CD4-positive, alpha-beta T cell (primary cell): ENCODE measurements at places on chromosomes 12 and 14. TPM values are rescaled to one million over a fixed set of nuclear protein-coding genes. Genes with fewer than 3 reads are reported as not detected.

TMTC2 gene
- 1.8 TPM for total RNA-seq

CMKLR1 gene
- not detected for total RNA-seq

TCL1A gene
- total RNA-seq = not detected

LGR5 gene
- total RNA-seq = not detected

CCDC38 gene
- total RNA-seq = not detected

ARL1 gene
- 23.5 TPM for total RNA-seq

- no peaks in the 10 kb centered on the region for H3K4me1 ChIP-seq
- no peaks in the 10 kb centered on the region for H3K36me3 ChIP-seq
Measured at GRCh38 chr14:105878125-105878524, 351.7 kb downstream of the TMEM121 start.

DNA sequence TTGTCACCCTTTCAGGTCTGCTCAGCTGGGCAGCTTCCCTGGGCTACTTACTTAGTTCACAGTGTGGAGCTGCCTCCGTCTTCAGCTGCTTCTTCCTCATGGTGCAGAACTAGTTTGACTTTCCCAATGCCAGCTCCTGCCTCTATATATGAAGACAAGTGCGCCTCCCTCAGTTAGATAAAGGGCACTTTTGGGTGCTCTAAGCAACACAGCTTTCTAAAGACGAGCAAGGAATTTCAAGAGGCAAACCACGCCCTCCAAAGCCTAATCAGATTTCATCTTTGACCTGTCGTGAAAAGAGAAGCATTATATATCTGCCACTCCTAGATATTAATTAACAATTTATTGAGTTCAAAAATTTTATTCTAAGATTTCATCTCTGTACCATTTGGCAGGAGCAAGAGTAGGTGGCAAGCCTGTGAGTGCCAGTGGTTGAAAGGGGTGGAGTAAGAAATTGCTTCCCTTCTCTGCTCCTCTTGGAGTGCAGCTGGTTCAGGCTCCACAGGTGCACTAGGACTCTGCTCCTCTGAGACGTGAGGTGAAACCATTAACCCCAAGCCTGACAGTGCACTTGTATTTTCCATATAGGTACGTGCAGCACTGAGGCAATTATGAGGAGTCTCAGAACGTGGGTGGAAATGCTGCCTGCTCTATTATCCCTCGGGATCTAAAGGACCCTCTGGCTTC lies 2.1 kb upstream of the SLC11A2 start:
- no peak overlapping the region for H3K27ac ChIP-seq
- H3K4me3 ChIP-seq = no peak overlapping the region
- no peaks in the 10 kb centered on the region for H3K27me3 ChIP-seq
- no peaks in the 10 kb centered on the region for H3K36me3 ChIP-seq
- peaks cover 41% of the 10 kb centered on the region for H3K4me1 ChIP-seq
- DNase-seq = peak; percentile 3

DNA sequence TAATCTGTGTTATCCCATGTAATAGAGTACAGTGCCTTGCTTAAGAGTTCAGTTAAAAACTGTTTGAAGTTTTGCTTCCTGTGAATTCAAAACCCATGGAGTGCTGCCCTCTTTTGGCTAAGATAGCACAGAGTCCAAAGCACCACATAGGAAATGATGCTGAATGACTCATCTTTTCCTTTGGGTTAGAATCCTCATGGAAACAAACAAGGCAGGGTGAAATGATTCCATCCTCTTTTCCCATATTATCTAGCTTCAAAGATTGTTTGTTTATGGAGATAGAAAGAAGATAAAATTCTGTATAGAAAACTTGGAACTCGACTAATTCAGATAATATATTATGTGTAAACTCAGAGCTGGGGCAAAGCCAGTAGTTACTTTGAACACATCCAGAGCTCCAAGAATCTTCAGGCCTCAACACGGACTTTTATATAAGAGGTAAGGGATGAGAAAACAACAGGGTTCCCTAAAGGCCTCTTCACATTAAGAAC lies 87.4 kb downstream of the OTOGL start:
- no peak for DNase-seq
- H3K4me1 ChIP-seq = no peaks in the 10 kb centered on the region
- no peaks in the 10 kb centered on the region for H3K36me3 ChIP-seq
- H3K4me3 ChIP-seq = no peak overlapping the region
- no peak overlapping the region for H3K27ac ChIP-seq
- H3K27me3 ChIP-seq = no peaks in the 10 kb centered on the region

GRCh38 chr14:104132981-104133380 lies 5.4 kb upstream of the KIF26A start:
- no peak overlapping the region for H3K4me3 ChIP-seq
- peaks cover 17% of the 10 kb centered on the region for H3K4me1 ChIP-seq
- H3K36me3 ChIP-seq = no peaks in the 10 kb centered on the region
- no peak overlapping the region for H3K27ac ChIP-seq
- no peak for DNase-seq

GRCh38 chr12:58453306-58453705 lies 467.0 kb downstream of the LRIG3 start:
- H3K36me3 ChIP-seq = no peaks in the 10 kb centered on the region
- no peak for DNase-seq
- H3K27ac ChIP-seq = no peak overlapping the region
- H3K27me3 ChIP-seq = no peaks in the 10 kb centered on the region
- H3K4me1 ChIP-seq = no peaks in the 10 kb centered on the region

DNA sequence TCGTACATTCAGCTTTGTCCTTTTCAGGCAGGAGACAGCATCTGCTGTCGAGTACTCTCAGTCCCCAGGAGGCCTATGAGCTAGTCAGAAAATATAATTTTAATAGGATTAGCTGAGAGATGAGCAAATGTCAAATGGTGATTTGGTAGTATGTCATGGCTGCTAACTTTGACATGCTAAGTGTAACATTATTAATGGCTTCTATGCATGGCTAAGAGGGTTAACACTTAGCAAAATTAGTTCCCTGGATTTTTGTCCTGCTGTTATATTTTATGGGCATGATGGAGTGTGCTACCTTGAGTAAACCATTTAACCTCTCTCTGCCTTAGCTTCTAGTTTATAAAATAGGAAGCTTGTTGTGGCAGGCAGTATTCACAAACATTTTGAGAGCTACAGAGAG lies 2.9 kb upstream of the PCNX1 start:
- H3K36me3 ChIP-seq = no peaks in the 10 kb centered on the region
- no peaks in the 10 kb centered on the region for H3K27me3 ChIP-seq
- H3K4me1 ChIP-seq = peaks cover 27% of the 10 kb centered on the region

DNA sequence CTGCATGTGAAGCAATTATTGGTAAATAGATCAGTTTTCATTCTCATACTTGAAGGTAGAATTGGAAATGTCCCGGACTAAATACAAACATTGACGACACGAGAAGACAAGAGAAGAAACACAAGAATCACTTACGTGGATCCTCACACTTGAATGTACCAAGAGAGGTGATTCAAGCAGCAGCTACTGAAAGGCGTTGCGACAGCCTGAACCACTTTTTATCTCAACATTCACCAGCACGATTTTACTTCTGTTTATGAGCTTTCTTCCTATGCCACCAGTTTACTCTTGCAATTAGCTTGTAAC lies 3.6 kb upstream of the FZD10 start:
- H3K4me3 ChIP-seq = no peak overlapping the region
- H3K27me3 ChIP-seq = peaks cover 54% of the 10 kb centered on the region
- DNase-seq = no peak
- no peak overlapping the region for H3K27ac ChIP-seq
- no peaks in the 10 kb centered on the region for H3K36me3 ChIP-seq
- peaks cover 12% of the 10 kb centered on the region for H3K4me1 ChIP-seq
